Right lobe of liver (tissue), 6 donors: ENCODE measurements at places on chromosomes 6 and 20. TPM values are rescaled to one million over a fixed set of nuclear protein-coding genes. Genes with fewer than 3 reads are reported as not detected.

- DNase-seq: peak; percentile 89
Measured at GRCh38 chr20:47357296-47358038, 968 bp upstream of the ZMYND8 start.

DNA sequence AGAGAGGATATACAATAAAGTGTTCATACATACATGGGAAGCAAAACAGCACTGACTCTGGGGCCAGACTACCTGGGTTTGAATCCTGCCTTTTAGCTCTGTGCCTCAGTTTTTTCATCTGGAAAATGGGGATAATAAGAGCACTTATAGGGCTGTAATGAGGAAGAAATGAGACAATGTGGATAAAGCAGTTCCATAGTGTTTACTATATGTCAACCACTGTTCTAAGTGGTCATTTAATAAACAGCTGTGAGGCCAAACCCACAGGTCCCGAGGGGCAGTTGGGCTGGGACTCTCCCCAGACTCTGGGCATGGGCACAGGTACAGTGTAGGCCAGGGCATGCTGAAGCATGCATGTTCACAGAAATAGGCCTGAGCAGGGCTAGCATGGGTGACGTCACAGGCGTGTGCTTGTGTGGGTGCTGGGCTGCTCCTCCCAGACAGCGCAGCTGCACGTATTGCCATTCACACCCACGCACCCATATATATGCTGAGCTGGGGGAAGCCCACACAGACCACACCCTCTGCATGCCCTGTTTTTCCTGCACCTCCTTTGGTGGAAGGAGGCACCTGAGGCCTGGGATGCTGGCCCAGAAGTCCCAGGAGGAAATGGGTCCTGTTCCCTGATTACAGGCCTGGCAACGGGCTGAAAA, 3.5 kb upstream of the PLCG1 start:
- no peak for DNase-seq

GRCh38 chr6:21367649-21368154, 225.8 kb upstream of the SOX4 start:
- DNase-seq: no peak

DNA sequence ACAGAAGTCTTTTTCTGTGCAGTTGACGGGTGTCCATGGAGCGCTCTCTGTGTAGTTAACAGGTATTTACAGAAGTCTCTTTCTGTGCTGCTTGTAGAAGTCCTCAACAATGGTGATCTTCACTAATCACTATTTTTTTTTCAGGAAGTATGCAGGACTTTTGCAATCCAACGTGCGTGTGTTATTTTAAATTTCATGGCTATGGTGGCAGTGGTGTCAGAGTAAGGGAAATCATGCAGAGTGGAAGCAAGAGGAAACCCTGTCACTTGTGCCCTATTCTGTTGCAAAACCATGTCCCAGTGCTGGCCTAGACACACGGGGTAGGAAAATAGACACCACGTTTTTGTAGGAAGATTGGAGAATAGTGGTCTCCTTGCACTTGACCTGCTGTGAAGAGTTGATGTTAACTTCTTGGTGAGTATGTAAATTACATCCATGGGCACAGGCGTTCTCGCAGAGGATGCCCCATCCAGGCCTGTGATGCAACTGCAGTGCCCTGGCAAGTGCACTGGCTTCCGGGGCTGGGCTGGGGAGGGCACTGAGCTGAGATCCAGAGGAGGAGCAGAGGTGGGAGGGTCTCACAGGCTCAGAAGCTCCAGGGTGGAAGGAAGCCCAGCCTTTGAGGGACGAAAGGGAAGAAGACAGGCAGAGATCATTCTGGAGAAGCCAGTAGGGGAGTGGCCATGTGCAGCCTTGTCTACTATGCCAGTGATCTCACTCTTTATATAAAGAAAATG, 146.5 kb downstream of the SYCP2 start:
- DNase-seq: no peak

DNA sequence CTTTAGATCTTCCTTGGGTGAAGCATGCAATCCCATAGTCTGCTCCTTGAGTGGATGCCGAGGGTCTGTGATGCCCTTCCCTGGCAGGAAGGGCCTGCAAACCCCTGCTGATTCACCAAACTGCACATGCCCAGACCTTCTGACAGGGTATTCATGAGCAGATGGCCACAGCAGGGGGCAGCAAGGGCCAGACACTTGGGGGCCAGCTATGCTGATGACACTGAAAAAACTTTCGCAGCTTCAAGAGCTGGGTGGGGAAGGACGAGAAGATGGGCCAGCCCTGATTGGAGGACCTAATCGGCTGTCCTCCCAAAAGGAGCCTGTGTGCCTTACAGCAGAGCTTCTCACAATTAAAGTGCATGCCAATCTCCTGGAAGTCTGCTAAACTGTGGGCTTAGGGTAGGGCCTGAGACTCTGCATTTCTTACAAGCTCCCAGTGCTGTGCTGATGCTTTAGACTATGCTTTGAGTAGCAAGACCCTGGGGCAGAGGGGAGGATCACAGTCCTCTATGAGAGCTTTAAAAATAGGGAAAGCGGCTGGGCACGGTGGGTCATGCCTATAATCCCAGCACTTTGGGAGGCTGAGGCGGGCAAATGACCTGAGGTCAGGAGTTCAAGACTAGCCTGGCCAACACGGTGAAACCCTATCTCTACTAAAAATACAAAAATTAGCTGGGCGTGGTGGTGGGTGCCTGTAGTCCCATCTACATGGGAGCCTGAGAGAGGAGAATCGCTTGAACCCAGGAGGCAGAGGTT, 15.2 kb upstream of the GDAP1L1 start:
- no peak for DNase-seq

DNA sequence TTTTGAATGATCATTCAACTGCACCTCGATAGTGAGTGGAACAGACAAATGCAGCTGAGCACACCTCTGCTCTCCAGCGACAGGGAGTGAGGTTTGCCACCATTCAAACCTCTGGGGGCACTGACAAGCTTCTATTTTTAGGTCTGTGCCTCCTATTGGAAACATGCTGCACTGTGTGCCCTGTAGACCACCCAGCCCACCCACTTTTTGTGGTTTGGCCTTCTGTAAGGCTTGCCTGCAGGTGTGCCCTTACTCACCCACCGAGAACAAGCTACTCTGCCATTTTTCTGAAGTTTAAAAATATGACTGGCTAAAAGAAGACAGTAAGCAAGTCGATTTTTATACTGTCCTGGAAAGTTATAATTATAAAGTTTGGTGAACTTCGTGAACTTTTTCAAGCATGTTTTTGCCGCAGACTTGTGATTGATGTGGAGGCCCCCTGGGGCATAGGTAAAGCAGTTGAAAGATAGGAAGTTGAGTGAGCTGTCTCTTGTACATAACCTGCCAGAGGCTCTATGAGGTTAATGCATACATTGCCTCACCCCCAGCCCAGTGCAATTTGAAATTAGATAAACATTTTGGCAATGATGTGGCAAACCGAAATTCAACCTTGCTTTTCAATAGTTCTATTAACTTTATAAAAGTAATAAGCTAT, 53.8 kb downstream of the ADGRG6 start:
- no peak for DNase-seq

DNA sequence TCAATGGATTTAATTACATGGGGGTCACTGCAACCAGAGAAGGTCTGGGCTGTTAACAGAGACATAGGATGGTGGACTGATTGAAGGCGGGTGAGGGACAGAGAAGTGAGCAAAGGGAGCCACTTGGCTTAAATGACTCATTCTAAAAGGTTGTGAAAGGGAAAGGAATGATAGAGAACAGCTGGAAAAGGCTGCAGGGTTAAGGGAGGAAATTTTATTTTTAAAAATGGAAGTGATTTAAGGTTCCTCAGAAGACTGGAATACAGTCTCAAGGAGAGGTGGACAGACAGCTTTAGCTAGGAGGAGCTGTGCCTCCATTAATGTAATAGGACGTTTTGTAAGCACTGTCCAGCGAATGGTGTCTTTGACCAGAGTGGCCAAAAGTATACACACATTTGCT, 46.7 kb downstream of the RGS17 start:
- DNase-seq: no peak

GRCh38 chr6:54107470-54108090, 3.7 kb upstream of the MLIP start:
- no peak for DNase-seq

DNA sequence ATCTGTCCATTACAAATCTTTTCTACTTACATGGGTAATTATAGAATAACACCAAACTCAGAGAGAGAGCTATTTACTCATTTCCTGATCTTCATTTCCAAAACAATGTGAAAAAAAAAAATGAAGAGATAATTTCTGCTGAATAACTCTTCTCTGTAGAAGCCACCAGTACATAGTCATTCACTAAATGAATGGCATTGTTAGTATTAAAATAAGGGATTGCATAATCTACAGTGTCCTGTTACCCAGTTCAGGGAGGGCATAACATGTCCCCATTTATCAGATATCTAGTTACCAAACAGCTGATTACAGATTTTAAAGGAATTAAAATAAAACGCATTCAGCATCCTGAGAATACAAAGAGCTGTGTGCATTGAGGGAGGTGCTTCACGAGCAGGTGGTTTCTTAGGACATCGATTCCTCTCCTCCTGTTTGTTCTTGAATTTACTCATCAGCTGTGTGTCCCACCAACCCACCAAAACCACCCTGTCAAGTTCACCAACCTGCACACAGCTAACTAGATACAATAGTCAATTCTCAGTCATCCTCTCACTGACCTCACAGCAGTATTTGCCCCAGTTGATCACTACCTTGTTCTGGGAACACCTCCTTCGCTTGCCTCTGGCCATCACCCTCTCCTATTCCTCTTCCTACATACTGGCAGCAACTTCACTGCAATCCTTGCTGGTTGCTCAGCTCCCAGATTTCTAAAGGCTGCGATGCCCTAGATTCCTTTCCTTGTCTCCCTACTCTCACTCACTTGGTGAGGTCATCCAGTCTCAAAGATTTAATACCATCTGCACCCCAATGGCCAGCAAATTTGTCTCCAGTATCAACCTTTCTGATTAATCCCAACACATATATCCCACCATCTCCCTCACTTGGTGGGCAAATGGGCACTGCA, 18.7 kb downstream of the CNKSR3 start:
- DNase-seq: no peak

- DNase-seq: peak; percentile 12
Measured at GRCh38 chr20:44028003-44028730, 113.5 kb downstream of the TOX2 start.

- peak; percentile 86 for DNase-seq
Measured at GRCh38 chr20:63738687-63739129, 868 bp upstream of the SLC2A4RG start.

DNA sequence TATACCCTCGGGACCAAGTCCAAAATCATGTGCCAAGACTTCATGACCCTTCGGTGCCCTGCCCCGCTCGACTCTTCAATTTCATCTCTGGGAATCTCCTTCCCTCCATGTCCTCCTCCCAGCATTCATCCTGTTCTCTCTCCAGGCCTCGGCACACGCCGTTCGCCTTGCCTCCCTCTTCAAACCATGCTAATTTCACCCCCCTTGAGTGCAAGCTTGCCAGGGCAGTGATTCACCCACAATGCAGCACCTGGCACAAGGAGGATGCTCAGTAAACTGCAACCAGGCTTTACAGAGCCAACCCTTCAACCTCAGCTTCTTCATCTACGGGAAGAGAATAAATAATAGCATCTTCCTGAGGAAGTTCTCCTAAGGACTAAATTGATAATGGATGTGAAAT, 4.1 kb downstream of the KCNS1 start:
- no peak for DNase-seq

DNA sequence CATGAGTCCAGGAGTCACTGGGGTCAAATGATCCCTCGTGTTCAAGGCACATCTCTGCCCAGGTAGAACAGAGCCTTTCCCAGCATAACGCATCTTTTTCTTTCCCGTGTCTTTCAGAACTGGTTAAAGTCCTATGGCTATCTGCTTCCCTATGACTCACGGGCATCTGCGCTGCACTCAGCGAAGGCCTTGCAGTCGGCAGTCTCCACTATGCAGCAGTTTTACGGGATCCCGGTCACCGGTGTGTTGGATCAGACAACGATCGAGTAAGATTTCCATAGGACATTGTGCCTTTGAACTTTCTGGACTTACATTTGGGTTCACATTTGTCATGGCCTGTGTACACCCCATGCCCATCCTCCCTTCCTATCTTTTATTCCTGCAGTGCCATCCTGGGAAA, 20.2 kb downstream of the MMP24 start:
- DNase-seq: no peak

KHDC1L gene
- total RNA-seq: not detected

TCP11 gene
- total RNA-seq: 0.31 TPM

FAM83B gene
- total RNA-seq: 0.19 TPM

RSPH4A gene
- total RNA-seq: not detected

RAET1G gene
- total RNA-seq: not detected

SYNDIG1 gene
- total RNA-seq: not detected

PRRT1 gene
- total RNA-seq: 0.29 TPM
